ENCODE measurements at places on chromosomes 7 and 10.

DNA sequence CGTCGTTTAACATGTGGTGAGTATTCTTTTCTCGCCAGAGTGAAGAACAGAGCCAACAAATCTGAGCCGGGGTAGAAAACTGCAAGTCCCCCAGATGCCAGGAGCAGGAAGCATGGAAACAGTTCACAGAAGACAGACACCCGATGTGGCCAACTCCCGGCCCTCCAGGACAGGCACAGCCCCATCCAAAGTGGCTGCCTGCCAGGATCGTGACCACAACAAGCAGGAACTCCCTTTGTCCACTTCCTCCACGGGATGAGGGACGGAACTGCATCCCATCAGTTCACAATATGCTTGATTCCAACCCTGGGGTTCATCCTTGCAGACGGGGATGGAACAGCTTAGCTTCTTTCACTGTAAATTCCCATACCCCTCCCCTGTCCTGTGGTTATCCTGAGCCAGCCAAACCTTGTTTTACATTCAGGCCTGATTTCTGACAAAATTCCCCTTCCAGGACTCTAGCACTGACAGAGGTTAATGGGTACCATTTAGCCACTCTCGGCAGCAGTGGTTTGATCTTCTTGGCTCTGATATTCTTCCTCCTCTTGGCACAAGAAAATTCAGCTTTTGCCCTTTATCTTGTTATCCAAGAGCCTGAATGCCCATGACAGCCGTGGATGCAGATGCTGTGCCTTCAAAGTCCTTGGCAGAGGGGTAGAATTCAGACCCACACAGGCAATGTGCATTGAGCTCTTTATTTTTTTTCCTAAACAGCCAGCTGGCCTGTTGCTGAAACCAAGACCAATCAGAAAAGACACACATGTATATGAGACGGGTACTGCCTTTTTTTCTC is 105.5 kb upstream of the FAM204A start:
- no peak for DNase-seq

DNA sequence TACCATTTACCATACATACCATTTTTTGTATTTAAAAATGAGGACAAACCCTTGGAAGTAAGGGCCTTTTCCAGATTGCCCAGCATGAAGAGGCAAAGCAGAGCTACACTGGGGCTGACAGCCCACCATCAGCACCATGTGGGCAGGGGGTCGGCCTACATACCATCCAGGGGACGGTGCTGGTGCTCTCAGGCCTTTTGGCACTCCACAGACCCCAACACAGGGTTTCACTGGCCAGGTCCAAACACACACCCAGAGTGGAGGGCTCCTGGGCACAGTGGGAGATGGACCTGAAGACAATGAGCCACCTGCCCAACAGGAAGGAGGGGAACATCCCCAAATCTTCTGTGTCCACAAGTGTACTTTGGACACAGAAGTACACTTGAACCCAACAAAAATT is 69.2 kb upstream of the CAMK2B start:
- no peak for DNase-seq

- no peak for DNase-seq
Observed at GRCh38 chr10:105743343-105744056, 1102.4 kb downstream of the SORCS3 start.

GRCh38 chr7:19775578-19775977 is 2.2 kb upstream of the TMEM196 start:
- DNase-seq, result no peak

DNA sequence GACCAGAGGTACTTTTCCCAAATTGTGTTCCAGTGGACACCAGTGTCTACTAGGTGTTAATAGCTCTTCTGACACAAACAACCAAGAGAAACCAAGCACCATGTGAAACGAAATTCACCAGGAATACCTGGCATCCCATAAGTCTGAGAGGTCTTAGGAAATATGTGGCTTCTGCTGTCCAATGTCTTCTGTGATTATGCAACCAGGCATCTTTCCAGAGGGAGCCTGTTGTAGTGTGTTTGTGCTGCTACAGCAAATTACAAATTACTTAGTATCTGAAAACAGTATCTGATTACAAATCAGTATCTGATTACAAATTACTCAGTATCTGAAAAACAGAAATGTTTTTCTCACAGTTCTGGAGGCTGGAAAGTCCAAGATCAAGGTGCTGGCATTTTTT is 133.6 kb upstream of the NPVF start:
- DNase-seq, result no peak

GRCh38 chr10:131452926-131453720 is 141.6 kb upstream of the TCERG1L start:
- no peak for DNase-seq

- no peak for DNase-seq
Observed at GRCh38 chr7:121153995-121154394, 165.5 kb downstream of the CPED1 start.

GRCh38 chr7:27161214-27161720 is 4.1 kb downstream of the HOXA9 start:
- no peak for DNase-seq

GRCh38 chr10:74675484-74675883 is 150.9 kb upstream of the KAT6B start:
- no peak for DNase-seq

GRCh38 chr7:43037531-43037930 is 74.9 kb upstream of the HECW1 start:
- no peak for DNase-seq

DNA sequence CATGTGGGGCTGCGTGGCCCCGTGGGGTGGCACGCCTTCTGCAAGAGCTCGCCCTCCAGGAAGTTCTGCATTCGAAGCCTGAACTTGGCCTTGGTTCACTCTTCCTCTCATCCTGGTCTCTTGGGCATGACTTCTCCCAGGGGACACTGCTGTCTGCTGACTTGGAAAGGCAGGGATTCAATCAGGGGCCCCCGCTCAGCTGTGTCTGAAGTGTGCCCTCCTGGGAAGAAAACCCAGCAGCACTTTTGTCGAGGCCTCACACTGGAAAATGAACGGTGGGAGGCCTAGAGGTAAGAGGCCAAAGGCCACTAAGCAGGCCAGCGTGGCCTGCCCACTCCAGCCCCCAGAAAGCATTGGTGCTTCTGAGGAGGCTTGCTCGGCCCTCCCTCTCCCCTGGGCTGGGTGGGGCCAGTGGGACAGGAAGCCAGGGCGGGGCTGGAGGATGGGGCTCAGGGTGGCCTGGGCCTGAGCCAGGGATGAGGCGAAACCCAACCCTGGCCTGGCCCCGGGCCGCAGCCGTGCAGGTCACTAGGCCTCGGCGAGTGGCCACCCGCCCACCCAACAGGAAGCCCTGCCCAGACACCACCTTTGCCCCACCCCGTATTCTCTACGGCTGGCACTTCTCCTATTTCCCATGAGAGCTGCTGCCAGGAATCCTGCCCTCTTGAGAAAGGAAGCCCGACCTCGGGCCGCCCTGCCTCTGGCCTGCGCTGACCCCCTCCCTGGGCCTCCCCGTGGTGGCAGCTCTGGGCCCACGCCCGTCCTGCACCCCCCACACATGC is 81.1 kb downstream of the ZMIZ1 start:
- peak; percentile 59 for DNase-seq

DNA sequence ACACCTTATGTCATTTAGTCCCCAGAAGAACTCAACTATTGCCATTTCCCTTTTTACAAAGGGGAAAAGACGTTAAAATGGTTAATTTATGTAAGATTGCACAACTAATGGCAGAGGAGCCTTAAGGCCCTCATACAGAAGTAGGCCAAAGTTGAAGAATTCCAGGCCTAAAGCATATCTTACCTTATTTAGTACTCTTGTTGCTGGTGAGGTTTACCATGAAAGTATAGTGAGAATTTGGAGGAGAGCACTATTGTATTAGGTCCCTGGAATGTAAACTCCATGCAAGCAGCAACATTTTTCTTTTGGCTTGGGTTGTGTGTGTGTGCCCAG is 731 bp upstream of the CRPPA start:
- DNase-seq, result no peak

DNA sequence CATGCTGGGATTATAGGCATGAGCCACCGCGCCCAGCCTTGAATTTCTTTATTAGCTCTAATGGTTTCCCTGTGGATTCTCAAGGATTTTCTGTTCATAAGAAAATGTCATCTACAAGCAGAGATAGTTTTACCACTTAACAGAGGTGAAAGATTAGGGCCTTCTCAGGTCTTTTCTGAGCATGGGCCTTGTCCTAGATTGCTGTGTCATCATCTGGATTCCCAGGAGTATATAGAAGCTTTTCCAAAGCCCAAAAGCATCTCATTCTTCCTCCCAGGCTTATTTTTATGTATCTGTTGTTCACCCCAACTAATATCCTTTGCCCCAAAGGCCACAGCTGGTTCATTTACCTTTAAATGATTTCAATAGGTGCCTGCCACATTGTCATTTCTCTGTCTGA is 13.7 kb upstream of the ZNF248 start:
- no peak for DNase-seq

DNA sequence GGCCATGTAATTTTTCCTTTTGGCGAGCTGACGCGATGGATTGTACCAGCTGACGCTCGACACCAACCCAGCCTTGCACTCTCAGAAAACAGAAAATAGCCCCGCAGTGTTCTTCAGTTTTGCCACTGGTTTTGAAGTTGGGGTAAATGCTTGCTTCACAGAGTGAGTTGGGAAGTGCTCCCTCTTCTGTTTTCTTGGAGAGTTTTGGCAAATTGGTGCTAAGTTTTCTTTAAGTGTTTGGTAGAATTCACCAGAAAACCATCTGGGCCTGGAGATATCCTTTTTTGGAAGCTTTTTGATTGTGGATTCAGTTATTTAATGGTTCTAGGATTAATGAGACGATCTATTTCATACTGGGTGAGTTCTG is 252.8 kb downstream of the ELFN1 start:
- no peak for DNase-seq

DNA sequence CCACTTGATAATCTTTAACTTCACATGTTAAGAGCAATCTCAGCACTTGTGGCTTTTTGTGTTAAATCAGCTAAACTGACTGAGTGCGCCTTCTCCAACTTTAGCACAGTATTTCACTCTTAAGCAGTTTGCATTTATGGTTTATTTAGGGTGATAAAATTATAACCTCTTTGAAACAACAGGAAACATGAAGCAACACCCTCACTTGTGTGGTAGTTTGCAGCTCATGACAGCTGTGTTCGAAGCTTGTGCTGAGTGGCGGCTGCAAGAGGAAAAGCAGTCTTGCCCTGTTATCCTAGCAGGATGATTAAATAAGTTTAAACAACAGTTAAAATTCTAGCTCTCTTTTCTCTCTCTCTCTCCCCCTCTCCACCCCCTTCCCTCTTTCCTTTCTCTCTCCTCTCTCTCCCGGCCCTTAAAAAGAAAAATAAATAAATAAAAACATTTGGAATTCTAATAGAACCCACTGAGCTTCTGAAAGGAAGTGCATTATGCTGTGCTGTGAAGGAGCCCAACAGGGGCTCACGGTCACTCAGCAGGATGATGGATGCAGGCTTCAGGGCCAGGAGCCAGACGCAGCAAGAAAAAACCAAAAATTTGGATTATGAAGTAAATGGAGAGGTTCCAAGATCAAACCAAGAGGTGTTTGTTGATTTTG is 25.2 kb downstream of the OGDH start:
- DNase-seq, result no peak

- no peak for DNase-seq
Observed at GRCh38 chr7:50552139-50552538, 13.1 kb downstream of the DDC start.

DNA sequence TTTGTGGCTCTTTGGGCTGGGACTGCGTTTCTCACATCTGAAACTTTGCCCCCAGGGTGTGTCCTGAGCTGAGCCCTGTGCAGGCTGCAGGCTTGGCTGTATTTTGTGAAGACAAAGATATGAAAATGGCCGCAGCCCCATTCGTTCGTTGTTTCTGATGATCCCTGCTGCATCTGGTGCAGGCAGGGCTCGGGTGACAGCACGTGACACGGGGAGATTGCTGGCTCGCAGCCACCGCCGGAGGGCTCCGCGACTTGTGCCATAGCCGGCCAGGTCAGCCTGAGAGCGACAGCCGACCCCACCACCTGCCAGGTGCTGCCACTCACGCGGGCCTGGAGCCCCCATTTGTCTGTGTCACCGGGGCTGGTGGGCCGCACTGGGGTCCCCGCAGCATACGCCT is 81.3 kb downstream of the ZRANB1 start:
- DNase-seq, result no peak

GRCh38 chr7:91302794-91303193 is 38.6 kb downstream of the FZD1 start:
- DNase-seq, result no peak

DNA sequence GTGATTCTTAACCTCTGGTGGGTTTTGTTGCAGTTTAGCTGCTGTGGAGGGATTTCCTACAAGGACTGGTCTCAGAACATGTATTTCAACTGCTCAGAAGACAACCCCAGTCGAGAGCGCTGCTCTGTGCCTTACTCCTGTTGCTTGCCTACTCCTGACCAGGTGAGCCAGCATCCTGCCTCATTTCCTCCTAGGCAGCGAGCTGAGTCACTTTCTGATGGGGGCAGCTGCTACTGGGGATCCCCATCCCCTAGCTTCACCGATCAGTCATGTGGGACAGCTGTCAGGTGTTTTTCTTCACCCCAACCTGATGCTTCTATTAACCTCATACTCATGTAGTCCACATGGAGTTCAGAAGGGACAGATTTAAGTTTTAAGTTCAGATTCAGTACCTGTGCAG is 21.7 kb upstream of the SMO start:
- DNase-seq, result no peak

- DNase-seq, result no peak
Observed at GRCh38 chr7:116239434-116239833, 29.1 kb downstream of the TES start.

DNA sequence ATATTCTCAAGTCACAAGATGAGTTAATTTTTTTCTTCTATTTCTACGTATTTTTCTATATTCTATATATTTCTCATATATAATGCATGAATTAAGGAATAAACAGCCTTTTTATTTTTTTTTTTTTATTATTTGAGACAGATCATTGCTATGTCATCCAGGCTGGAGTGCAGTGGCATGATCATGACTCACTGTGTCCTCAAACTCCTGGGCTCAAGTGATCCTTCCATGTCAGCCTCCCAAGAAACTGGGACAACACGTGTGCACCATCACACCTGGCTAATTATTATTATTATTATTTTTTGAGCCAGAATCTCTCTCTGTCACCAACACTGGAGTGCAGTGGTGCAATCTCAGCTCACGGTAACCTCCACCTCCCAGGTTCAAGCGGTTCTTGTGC is 1.5 kb downstream of the CLDN12 start:
- DNase-seq, result no peak

DNA sequence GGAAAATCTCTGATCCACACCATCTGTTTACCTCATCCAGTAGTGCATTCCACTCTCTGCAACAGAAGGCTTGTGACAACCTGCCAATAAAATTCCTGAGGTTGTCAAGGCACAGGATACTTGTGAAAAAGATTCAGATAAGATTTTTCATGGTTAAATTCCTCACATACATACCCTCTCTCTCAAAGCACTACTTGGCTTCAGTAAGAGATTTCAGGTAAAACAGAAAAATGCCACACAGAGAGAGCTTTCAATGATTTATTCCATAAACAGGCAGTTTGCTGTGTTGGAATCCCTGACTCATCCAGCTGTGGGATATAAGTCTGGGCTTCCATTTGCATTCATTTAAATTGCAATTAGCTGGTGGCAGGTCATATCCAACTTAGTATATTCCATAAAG is 99.7 kb upstream of the CAV2 start:
- no peak for DNase-seq

GRCh38 chr7:77426521-77427051 is 10.4 kb upstream of the GSAP start:
- DNase-seq, result no peak

GRCh38 chr10:114479307-114479706 is 75.0 kb upstream of the AFAP1L2 start:
- no peak for DNase-seq
